Tracheal epithelial cell (primary cell): ENCODE measurements at places on chromosomes 5 and 9. TPM values are rescaled to one million over a fixed set of nuclear protein-coding genes. Genes with fewer than 3 reads are reported as not detected.

FCN2 gene
- not detected in 2 replicates for total RNA-seq

NRG2 gene
- 0.24 and 0.64 TPM in 2 replicates for total RNA-seq

ERCC8 gene
- 24.6 and 25.4 TPM in 2 replicates for total RNA-seq

GEMIN5 gene
- 22.4 and 23.0 TPM in 2 replicates for total RNA-seq

CDKN2B gene
- 36.9 and 62.4 TPM in 2 replicates for total RNA-seq

SLC45A2 gene
- total RNA-seq, result 0.21 TPM in 1 of 2 replicates, not detected in the other

PAEP gene
- total RNA-seq, result not detected in 2 replicates

SPATA31D4 gene
- not detected in 2 replicates for total RNA-seq

NKD2 gene
- total RNA-seq, result 0.24 TPM in 1 of 2 replicates, not detected in the other

ST8SIA4 gene
- under 0.01 TPM in 1 of 2 replicates, not detected in the other for total RNA-seq

BHMT gene
- total RNA-seq, result 0.24 TPM in 1 of 2 replicates, not detected in the other

IFNB1 gene
- total RNA-seq, result not detected in 2 replicates

LPAR1 gene
- 8.5 and 14.5 TPM in 2 replicates for total RNA-seq

CRB2 gene
- under 0.01 TPM in 1 of 2 replicates, not detected in the other for total RNA-seq

TMC1 gene
- total RNA-seq, result not detected in 2 replicates

ITGA1 gene
- 1.4 and 3.4 TPM in 2 replicates for total RNA-seq

PCDHGA9 gene
- 0.72 and 0.85 TPM in 2 replicates for total RNA-seq

CYLC2 gene
- not detected in 2 replicates for total RNA-seq

PCDHGC5 gene
- 0.21 and 1.2 TPM in 2 replicates for total RNA-seq

PCDHB8 gene
- under 0.01 TPM in 2 replicates for total RNA-seq

DBH gene
- not detected in 2 replicates for total RNA-seq

CFAP77 gene
- total RNA-seq, result not detected in 2 replicates

IRX4 gene
- 3.6 and 4.5 TPM in 2 replicates for total RNA-seq

TMOD1 gene
- total RNA-seq, result 0.48 TPM in 1 of 2 replicates, not detected in the other

ARHGEF39 gene
- 1.3 and 4.6 TPM in 2 replicates for total RNA-seq

GRIA1 gene
- total RNA-seq, result not detected in 2 replicates

CTSV gene
- 12.0 and 36.9 TPM in 2 replicates for total RNA-seq

FAXDC2 gene
- total RNA-seq, result 1.7 and 2.1 TPM in 2 replicates

PLPPR1 gene
- under 0.01 TPM in 1 of 2 replicates, not detected in the other for total RNA-seq

ADCY2 gene
- under 0.01 and 1.1 TPM in 2 replicates for total RNA-seq

DCP2 gene
- total RNA-seq, result 33.0 and 34.3 TPM in 2 replicates

AJM1 gene
- 1.1 and 1.7 TPM in 2 replicates for total RNA-seq

ZDHHC21 gene
- 5.8 and 7.0 TPM in 2 replicates for total RNA-seq

KCNT1 gene
- total RNA-seq, result not detected in 2 replicates

TTC23L gene
- total RNA-seq, result under 0.01 TPM in 1 of 2 replicates, not detected in the other

GDNF gene
- under 0.01 TPM in 1 of 2 replicates, not detected in the other for total RNA-seq

CNTFR gene
- not detected in 2 replicates for total RNA-seq

C6 gene
- not detected in 2 replicates for total RNA-seq

PCDHA4 gene
- total RNA-seq, result 0.21 and 1.2 TPM in 2 replicates

ZNF354C gene
- 1.9 and 3.0 TPM in 2 replicates for total RNA-seq

PCDHA1 gene
- not detected in 2 replicates for total RNA-seq

MPDZ gene
- 6.4 and 13.7 TPM in 2 replicates for total RNA-seq

SAXO1 gene
- total RNA-seq, result not detected in 2 replicates

ISL1 gene
- total RNA-seq, result 0.96 and 1.9 TPM in 2 replicates

TRPM6 gene
- under 0.01 TPM in 1 of 2 replicates, not detected in the other for total RNA-seq

TAF1L gene
- under 0.01 TPM in 2 replicates for total RNA-seq

PFN3 gene
- total RNA-seq, result not detected in 2 replicates

TIMD4 gene
- total RNA-seq, result 0.72 TPM in 1 of 2 replicates, not detected in the other

PCSK5 gene
- total RNA-seq, result 3.0 and 12.5 TPM in 2 replicates

CDC20B gene
- not detected in 2 replicates for total RNA-seq

RGP1 gene
- 10.6 and 11.1 TPM in 2 replicates for total RNA-seq

FRMD3 gene
- 0.43 and 0.48 TPM in 2 replicates for total RNA-seq

PTCH1 gene
- total RNA-seq, result 0.48 and 2.8 TPM in 2 replicates

IL9 gene
- total RNA-seq, result not detected in 2 replicates

OGN gene
- total RNA-seq, result not detected in 2 replicates

TMEM232 gene
- 1.4 and 1.5 TPM in 2 replicates for total RNA-seq

KIAA0825 gene
- total RNA-seq, result 1.3 and 1.9 TPM in 2 replicates
